HFF-Myc (cell line): ENCODE measurements at places on chromosomes 2 and 18.

GRCh38 chr18:24974431-24974830, 377.5 kb downstream of the ZNF521 start:
- no peak for DNase-seq

DNA sequence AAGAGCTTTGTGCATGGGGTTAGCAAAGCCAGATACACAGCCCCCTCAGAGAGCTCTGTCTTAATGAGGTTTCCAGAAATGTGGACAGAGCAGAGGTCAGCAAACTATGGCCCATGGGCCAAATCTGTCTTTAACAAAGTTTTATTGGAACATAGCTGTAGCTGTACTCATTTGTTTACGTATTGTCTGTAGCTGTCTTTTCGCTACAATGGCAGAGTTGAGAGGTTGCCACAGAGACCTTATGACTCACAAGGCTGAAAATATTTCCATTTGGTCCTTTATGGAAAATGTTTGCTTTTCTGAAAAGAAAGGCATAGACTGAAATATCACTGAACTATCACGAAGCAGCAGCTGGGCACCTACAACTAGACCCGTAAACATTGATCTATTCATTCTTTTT, 841.8 kb downstream of the SLC4A3 start:
- peak; percentile 39 for DNase-seq

DNA sequence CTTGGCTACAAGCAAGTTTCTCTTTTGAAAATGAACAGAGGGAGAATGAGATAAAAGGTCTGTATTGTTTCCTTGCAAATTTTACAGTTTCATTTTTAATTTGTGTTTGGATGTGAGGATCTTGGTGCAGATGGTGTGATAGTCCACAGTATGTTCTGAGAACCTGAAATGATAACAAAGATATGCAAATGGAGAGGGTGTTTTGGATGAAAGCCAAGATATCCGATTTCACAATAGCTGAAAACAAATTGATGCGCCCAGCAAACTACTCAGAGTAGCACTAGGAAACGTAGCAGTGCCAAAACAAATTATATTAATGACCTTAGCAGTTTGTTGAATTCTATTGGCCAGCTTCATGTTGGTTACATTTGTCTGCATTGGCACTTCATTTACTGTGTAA, 683.5 kb downstream of the TMEM182 start:
- no peak for DNase-seq

DNA sequence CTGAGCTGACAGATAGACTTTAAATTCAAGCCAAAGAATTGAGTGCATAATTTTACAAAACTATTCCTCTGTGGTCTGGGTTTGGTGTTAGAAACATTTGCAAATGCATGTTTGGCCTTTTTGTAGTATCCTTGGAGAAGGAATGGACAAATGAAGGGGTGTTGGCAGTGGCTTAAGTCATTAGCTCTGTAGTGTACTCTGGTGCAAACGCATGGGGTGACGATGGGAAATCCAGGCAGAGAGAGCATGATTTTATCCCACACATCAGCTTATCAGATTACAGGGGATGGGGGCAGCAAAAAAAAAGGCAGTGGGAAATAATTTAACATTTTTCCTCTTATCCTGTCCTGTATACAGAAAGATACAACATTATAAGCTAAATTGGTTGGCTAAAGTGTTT, 320.6 kb downstream of the ZNF516 start:
- DNase-seq = no peak

DNA sequence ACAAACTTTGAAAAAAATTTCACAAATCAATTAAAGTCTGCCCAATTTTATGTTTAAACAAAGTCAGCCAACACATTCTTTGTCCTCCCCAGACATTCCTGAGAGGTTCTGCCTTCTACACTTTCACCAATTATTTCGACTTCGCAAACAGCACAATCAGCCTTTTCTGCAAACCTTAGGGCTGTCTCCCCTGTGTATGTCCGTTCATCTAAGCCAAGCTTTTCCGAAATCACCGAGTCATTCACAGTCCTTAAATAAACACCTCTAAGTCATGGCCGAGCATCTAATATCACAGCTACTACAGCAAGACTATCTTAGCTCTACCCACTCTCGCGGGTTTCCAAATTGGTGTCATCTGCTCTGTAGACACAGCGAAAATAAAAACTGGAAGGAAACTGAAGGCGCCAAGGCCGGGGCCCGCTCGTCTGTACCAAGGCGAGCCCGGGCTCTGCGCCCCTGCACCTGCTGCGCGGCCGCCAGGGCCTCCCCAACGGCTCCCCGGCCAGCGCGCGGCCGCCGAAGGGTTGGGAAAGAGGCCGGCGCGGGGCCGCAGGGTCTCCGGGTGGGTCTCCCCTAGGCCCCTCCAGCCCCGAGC, 730 bp downstream of the ODC1 start:
- no peak for DNase-seq

DNA sequence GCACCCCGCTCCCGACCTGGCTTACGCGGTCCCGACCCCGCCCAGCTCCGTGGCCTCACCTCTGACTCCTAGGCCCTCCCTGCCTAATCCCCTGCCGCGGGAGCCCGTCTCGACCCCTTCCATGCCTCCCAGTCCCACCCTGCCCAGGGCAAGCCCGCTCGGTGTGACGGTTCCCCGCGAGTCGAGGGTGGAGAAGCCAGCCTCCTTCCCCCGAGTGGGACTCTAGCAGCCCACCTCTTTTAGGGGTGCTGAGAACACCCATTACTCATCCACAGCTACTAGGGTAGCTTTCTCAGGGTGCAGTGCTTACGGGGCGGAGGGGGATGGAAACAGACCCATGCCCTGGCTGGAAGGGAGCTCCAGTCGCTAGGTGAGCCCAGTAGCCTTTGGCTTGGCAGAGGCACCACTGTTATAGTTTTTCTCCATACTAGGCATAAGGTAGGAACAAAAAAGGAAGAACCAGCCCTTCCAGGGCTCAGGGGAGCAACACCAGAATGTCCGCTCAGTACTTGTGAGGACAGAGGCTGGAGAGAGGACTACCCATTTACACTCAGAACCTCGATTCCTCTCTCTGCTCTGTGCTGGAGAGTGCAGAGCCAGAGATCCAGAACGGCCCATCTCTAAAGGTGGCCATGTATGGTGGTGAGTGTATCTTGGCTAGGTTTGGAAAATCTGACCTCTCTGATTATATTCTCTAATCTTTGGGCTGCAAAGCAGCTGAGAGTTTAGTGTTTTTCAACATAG, 606 bp downstream of the AGBL5 start:
- no peak for DNase-seq

GRCh38 chr2:163132850-163133249, 294.3 kb upstream of the KCNH7 start:
- DNase-seq = no peak

DNA sequence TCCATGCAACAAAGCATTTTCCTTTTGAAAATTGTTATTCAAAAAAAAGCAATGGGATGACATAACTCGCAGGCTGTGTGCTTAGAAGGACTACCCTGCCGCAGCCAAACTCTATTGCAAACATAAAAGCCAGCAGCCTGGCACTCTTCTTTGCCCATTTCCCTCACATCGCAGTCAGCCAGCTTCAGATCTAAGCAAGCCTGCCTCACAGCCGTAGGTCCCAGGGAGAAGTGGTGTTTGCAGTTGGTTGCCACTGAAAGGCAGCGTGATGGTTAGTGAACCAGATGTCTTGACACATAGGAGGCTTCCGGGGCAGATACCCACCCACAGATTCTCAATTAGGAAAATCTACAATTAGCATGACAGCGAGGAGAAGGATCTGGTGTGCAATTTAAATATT, 655.2 kb downstream of the RNF144A start:
- DNase-seq = no peak

DNA sequence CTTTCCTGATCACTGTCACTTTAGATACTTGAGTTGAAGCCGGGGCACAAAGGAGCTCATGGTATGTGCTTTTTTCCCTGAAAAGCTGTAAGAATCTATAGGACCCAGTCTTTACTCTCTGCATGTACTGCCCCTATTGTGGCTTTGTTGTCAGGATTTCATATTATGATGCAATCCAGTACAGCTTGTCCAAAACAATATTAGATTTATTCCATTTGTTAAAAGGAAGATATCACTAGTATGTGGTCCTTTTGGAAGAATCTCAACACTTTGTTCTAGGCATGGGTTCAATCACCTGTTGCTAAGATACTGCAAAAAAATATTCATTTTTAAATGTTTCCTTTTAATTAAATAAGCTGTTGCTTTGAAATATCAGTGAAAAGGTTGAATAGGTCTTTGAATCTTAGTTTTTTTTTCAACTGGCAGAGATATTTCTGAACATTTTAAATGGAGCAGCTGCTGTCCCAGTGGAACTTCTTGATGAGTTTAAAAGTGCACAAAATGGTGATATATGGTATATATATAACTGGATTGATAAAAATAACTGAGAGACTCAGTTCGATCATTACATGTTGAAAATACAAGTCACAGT, 256.6 kb upstream of the NT5C1B start:
- DNase-seq = no peak

DNA sequence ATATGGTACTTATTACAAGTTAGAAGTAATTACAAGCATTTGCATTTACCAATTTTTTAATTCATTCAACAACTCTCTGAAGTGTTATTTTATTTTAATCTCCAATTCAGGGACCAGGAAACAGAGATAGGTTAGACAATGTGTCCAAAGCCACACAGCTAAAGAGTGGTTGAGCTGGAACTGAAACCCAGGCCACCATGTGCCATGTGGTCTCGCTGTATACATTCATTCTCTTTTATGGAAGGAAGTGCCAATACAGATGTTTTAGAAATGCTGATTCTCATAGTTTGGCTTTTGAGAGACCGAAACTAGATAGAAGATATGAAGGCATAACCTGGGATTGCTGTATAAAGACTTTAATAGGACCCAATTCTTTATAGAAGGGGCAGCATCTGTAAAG, 684.6 kb upstream of the ID2 start:
- DNase-seq = no peak
